T-helper 17 cell (primary cell): ENCODE measurements at places on chromosomes 7 and 10. TPM values are rescaled to one million over a fixed set of nuclear protein-coding genes. Genes with fewer than 3 reads are reported as not detected.

The TRIM50 gene
- not detected for total RNA-seq

The FAM20C gene
- 1.4 TPM for total RNA-seq

The OIT3 gene
- 0.13 TPM for total RNA-seq

The CPVL gene
- 6.0 TPM for total RNA-seq

The ZNF722 gene
- not detected for total RNA-seq

The SH2D4B gene
- 0.30 TPM for total RNA-seq

The WEE2 gene
- not detected for total RNA-seq

The PPP2R2D gene
- total RNA-seq: 36.6 TPM

The AHR gene
- total RNA-seq: 208 TPM

The ZNF107 gene
- 13.0 TPM for total RNA-seq

The ETV1 gene
- not detected for total RNA-seq

The CLEC5A gene
- total RNA-seq: not detected

The ITGA8 gene
- not detected for total RNA-seq

The EVX1 gene
- not detected for total RNA-seq

The AKR1D1 gene
- not detected for total RNA-seq

The GPR26 gene
- not detected for total RNA-seq

The SLC35B4 gene
- 13.9 TPM for total RNA-seq

The CHST12 gene
- total RNA-seq: 18.7 TPM

The KCND2 gene
- total RNA-seq: not detected

The GIMAP7 gene
- total RNA-seq: 68.3 TPM

The ASZ1 gene
- not detected for total RNA-seq

The MLXIPL gene
- not detected for total RNA-seq

The GIMAP5 gene
- total RNA-seq: 44.1 TPM

The ABCB4 gene
- total RNA-seq: 0.23 TPM

The RPEL1 gene
- total RNA-seq: not detected

The ZNF365 gene
- 3.4 TPM for total RNA-seq

The TMEM176A gene
- total RNA-seq: 0.20 TPM

The LEP gene
- total RNA-seq: not detected

The GBF1 gene
- total RNA-seq: 42.8 TPM

The KNDC1 gene
- total RNA-seq: 1.1 TPM

The CCL24 gene
- not detected for total RNA-seq

The DKK1 gene
- not detected for total RNA-seq

The FAM237B gene
- total RNA-seq: not detected

The TAS2R5 gene
- total RNA-seq: 1.1 TPM

The LIPJ gene
- not detected for total RNA-seq

The VPS37D gene
- 0.76 TPM for total RNA-seq

The PLAC9 gene
- total RNA-seq: not detected

The STEAP4 gene
- 0.10 TPM for total RNA-seq

The TAF3 gene
- total RNA-seq: 18.4 TPM

The SEMA4G gene
- total RNA-seq: 2.5 TPM

The JAZF1 gene
- total RNA-seq: 13.4 TPM

The SLC13A1 gene
- not detected for total RNA-seq

The ANKRD2 gene
- not detected for total RNA-seq

The GNAT3 gene
- not detected for total RNA-seq

The DGKI gene
- 0.02 TPM for total RNA-seq

The PIK3CG gene
- total RNA-seq: 24.8 TPM

The FBXL13 gene
- total RNA-seq: 1.3 TPM

The PVRIG gene
- 30.1 TPM for total RNA-seq

The FRA10AC1 gene
- total RNA-seq: 17.5 TPM

The TMEM72 gene
- total RNA-seq: not detected

The CASP7 gene
- total RNA-seq: 14.2 TPM
